Stimulated activated naive CD8-positive, alpha-beta T cell treated with anti-CD3 and anti-CD28 coated beads, Interleukin-15, Interleukin-2, amounts not matched to agents 100 U/mL and 50 U/mL, for 24 hours (primary cell): ENCODE measurements at places on chromosomes 3 and 15.

GRCh38 chr3:121871430-121871829 is 22.8 kb upstream of the SLC15A2 start:
- no peak for DNase-seq

DNA sequence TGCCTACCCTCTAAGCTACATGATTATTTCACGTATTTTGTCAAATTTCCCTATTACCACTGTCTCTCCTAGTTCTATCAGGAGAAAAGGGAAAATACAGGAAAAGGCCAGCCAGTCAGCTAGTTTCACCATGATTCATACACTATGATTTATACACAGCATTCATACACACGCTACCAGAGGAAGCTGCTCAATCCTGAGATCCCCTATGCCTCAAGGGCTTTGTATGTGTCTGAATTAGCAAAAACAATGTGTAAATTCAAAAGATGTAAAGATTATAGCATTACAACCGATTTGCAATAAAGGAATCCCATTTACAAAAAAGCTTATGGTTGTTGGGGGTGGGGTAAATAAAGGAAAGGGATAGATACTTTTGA is 3.1 kb upstream of the ACKR4 start:
- DNase-seq = no peak

- peak; percentile 14 for DNase-seq
Measured at GRCh38 chr3:186413615-186414415, 51.8 kb upstream of the DGKG start.

DNA sequence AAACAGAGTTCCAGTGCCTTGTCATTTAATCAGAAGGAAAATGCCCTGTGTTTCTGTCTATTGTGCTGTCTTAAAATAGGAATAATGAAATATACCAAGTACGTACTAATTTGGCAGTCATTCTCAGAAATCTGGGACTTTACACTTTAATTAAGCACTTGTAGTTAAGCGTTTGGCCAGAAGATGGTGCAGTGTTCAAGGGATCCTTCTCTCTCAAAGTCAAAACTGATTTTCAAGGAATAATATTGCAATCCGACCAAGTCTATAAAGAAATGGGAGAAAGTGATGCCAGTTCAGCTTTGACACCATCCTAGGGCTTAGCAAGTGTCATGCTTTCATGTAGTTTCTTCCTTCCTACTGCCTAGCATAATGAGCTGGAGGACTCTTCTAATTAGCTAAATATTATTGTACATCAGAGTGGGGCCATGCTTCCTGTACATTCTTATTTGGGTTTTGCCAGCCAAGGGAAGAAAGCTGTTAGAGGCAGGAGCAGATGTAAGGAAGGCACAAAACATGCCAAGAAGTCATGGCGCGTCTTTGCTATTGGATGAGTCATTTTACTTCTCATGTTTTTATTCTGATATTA is 64.8 kb downstream of the SAMMSON start:
- DNase-seq = peak; percentile 5
